Stimulated activated memory B cell treated with anti-CD40 and anti-IgM and Interleukin-4, amounts not matched to agents 10 μg/mL and 1 μg/mL and 100 μg/mL, for 72 hours (primary cell): ENCODE measurements at places on chromosomes 2 and 18.
A peak's percentile ranks its signal among the peaks of the same experiment; 100 is the strongest.

DNA sequence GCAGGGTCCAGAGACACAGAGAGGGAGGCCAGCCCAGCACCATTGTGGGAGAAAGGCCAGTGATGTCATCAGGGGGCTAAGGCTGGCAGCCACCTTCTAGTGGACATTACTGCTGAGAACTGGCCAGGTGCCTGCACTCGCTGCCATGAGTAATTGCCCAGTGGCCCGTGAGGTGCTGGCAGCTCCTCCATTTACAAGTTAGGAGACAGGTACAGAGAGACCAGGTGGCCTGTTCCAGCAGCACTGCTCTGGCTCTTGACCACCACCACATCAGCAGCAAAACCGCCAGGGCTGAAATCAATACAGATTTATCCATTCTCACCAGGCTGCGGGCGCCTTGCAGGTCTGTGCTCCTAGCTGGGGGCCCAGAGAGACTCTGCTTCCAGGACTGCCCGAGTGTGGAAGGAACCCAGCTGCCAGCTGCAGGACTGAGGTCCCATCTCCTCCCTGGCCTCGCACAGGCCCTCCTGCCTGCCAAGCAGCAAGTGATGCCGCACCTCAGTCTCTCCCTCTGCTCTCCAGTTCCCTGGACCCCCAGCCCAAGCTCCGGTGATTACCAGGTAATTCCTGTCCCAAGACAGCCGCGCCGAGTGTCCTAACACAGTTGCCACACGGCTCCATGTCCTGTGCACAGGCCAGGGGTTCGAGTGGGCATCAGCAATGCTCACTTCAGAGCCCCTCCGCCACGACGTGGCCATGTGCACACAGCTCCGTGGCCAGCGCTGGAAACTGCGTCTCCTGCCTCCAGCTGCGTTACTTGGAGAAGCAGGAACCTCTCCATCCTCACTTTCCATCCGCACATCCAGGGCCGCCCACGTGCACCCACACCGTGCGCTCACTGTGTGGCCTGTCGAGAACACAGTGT, 101.0 kb upstream of the CTDP1 start:
- H3K4me1 ChIP-seq: peaks cover 26% of the 10 kb centered on the region
- no peaks in the 10 kb centered on the region for H3K36me3 ChIP-seq
- H3K27ac ChIP-seq: peak overlapping the region; percentile 17
- H3K4me3 ChIP-seq: no peak overlapping the region
- no peak for ATAC-seq
- H3K27me3 ChIP-seq: no peaks in the 10 kb centered on the region

DNA sequence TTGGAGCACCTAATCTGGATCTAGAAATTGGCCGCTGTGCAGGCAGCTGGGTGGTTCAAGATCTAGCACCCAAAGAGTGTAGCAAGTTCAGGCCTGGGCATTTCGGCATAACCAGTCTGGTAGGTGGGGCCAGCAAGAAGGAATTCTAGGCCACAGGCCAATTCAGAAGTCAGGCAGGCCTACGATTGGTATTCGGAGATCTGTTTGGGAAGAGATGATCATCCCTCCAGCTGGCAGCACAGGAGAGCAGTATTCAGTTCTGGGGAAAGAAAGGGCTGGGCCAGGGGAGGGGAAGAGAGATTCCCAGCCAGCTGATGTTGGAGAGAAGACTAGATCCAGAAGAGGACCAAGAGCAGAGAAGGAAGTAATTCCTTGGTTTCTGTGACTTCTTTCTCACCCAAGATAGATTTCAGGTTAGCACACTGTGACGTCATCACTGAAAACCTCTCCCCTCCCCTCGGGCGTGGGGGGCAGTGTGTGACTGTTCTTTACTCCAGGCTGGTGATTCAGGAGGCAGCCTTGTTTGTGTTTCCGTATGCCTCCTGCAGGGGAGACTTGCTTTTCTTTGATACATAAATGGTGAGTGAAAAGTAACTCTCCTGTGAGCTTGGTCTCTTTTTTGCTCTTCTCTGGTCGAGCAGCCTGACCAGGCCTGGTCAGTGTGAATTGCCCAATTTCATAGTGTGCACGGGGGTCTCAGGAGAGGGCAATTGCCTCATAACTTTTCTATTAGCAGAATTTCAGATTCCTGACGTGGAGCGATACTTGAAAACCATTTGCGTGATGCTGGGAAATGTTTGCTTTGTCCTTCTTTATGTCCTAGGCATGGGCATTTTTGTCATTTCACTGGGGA, 61.1 kb downstream of the MEIS1 start:
- H3K4me3 ChIP-seq: no peak overlapping the region
- no peaks in the 10 kb centered on the region for H3K4me1 ChIP-seq
- H3K27me3 ChIP-seq: peaks cover 15% of the 10 kb centered on the region
- H3K27ac ChIP-seq: no peak overlapping the region

GRCh38 chr2:101809698-101810097, 112.2 kb downstream of the MAP4K4 start:
- H3K27me3 ChIP-seq: no peaks in the 10 kb centered on the region
- no peak overlapping the region for H3K27ac ChIP-seq
- H3K4me3 ChIP-seq: no peak overlapping the region
- peaks cover 72% of the 10 kb centered on the region for H3K4me1 ChIP-seq
- ATAC-seq: no peak

GRCh38 chr2:159185401-159186130, 100.9 kb downstream of the WDSUB1 start:
- no peak overlapping the region for H3K27ac ChIP-seq
- no peak overlapping the region for H3K4me3 ChIP-seq
- no peaks in the 10 kb centered on the region for H3K27me3 ChIP-seq
- peak; percentile 62 for ATAC-seq

- peaks cover 25% of the 10 kb centered on the region for H3K27me3 ChIP-seq
- H3K36me3 ChIP-seq: peaks cover 6% of the 10 kb centered on the region
- H3K27ac ChIP-seq: no peak overlapping the region
- no peak for ATAC-seq
- H3K4me1 ChIP-seq: peaks cover 7% of the 10 kb centered on the region
Measured at GRCh38 chr2:149132339-149132738, 93.8 kb downstream of the LYPD6B start.

- no peak overlapping the region for H3K4me3 ChIP-seq
- no peak overlapping the region for H3K27ac ChIP-seq
- H3K4me1 ChIP-seq: no peaks in the 10 kb centered on the region
- H3K27me3 ChIP-seq: peaks cover 9% of the 10 kb centered on the region
Measured at GRCh38 chr18:9449600-9450414, 25.5 kb upstream of the RALBP1 start.

- H3K4me1 ChIP-seq: peaks cover 22% of the 10 kb centered on the region
- no peak overlapping the region for H3K27ac ChIP-seq
- H3K27me3 ChIP-seq: peaks cover 57% of the 10 kb centered on the region
- ATAC-seq: no peak
- peaks cover 6% of the 10 kb centered on the region for H3K36me3 ChIP-seq
Measured at GRCh38 chr2:8674420-8675009, 7.3 kb upstream of the ID2 start.

GRCh38 chr2:21658907-21659477, 535.2 kb downstream of the TDRD15 start:
- ATAC-seq: no peak
- H3K4me1 ChIP-seq: no peaks in the 10 kb centered on the region
- H3K27me3 ChIP-seq: no peaks in the 10 kb centered on the region

DNA sequence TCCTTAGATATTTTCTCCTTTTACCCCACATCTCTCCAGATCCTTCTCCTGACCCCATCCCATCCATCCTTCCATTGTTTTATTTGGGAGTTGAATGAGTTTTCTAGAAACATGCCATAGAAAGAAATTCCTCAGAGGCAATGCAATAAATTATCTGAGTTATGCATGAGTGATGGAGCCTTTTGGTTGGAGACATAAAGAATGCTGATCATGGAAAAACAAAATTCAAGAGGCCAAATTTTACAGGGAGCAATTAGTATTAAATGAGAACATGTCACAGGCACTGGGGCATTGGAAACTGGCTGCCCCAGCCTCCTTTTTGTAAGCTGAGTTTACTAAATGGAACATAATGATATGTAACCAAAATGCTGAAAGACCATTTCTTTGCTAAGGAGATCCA, 74.2 kb upstream of the LCLAT1 start:
- ATAC-seq: no peak
- H3K27ac ChIP-seq: no peak overlapping the region
- H3K4me3 ChIP-seq: no peak overlapping the region
- H3K27me3 ChIP-seq: no peaks in the 10 kb centered on the region
- H3K36me3 ChIP-seq: no peaks in the 10 kb centered on the region

DNA sequence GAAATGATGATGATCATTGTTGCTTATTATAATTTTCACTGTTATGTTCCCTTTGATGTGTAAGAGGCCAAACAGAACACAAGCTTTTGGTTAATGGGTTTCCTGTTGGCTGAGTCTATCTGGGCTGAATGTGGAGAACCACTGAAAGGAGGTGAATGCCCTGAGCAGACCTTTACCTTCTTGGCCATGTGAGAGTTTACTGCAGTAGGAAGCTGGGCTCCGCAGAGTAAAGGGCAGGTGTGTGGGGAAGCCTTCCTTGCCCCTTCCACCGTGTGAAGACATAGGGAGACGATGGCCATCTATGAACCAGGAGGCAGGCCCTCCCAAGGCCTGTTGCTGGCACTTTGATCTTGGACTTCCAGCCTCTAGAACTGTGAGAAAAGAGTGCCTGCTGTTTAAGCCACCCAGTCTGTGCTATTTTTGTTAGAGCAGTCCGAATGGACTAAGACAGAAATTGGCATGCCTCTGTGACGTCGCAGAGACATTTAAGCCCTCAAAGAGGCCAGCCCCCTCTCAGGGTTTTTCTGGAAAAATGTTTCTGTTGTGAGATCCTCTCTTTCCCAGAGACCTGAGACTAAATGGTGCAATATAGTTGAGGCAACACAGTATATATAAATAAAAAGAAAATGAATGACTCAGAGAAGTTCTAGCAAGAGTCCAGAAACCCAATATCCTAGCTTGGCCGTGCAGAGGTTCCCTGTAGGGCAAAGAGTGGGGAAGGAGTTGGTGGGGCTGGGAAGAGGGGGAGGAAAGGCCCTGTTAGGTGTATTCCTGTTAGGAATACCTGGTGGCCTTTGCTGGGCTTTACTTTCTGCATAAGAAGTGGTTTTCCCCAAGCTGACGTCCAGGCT, 121.9 kb upstream of the LGALSL start:
- no peaks in the 10 kb centered on the region for H3K36me3 ChIP-seq
- H3K4me1 ChIP-seq: peaks cover 39% of the 10 kb centered on the region
- H3K27me3 ChIP-seq: no peaks in the 10 kb centered on the region
- no peak for ATAC-seq

- no peak overlapping the region for H3K4me3 ChIP-seq
- no peak overlapping the region for H3K27ac ChIP-seq
- no peaks in the 10 kb centered on the region for H3K27me3 ChIP-seq
- no peak for ATAC-seq
- peaks cover 58% of the 10 kb centered on the region for H3K36me3 ChIP-seq
Measured at GRCh38 chr2:43376523-43377198, 150.3 kb upstream of the ZFP36L2 start.

- no peak overlapping the region for H3K4me3 ChIP-seq
- no peaks in the 10 kb centered on the region for H3K36me3 ChIP-seq
- ATAC-seq: no peak
- H3K27me3 ChIP-seq: no peaks in the 10 kb centered on the region
Measured at GRCh38 chr18:70659036-70659925, 370.4 kb downstream of the SOCS6 start.

DNA sequence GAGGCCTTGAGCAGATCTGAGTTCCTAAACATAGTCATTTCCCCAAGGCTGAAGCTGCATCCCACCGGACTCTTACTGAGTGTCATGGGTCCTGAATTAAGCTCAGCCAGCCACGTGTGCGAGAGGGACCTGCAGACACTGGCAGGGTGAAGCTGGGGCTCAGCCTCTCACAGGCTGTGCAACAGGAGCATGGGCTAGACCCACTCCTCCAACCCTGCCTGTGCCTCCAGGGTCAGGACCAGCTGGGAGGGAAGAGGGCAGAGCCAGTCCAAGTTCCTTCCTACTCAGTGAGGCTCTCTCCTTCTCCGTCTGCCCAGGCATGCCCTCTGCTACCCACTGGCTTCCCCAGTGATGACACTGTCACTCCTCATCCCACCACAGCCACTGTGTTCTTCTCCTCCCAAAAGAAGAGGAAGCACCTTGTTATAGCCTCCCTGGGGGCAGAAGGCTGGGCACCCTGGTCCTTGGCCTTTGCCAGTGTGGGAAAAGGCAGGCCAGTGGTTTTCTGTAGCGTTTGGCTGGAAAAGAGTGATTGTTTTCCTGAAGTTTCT, 78.9 kb downstream of the KCNF1 start:
- H3K27ac ChIP-seq: no peak overlapping the region
- H3K4me3 ChIP-seq: no peak overlapping the region
- ATAC-seq: no peak
- peaks cover 10% of the 10 kb centered on the region for H3K27me3 ChIP-seq
- H3K4me1 ChIP-seq: no peaks in the 10 kb centered on the region

DNA sequence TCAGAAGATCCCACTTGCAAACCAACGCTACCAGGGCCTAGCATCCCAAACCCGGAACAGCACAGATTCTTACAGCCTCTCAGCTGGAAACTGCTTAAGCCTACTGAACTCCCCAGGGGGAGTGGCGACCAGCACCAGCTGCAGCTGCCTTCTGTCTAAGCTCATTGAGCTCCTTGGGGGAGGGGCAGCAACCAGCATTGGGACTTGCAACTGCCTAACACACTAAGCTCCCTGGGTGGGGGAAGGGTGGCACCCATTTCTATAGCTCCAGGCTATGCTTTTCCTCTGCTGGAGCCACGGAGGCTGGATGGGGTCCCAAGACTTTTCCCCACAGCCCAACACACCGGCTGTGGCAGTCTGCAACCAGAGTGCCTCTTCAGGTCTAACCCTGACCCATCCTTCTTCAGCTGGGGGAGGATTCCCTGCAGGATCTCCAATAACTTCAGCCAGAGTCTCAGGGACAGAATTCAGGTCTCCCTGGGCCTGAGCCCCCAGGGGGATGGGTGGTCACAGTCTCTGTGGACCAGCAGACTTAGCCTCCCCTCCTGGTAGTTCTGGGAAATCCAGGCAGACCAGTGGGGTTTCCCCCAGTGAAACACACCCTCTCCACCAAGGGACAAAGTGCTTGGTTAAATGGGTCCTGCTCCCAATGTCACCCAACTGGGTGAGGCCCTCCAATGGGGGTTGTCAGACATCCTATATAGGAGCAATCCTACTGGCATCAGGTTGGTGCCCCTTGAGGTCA, 45.9 kb upstream of the ITGA4 start:
- ATAC-seq: peak; percentile 98
- H3K4me1 ChIP-seq: peaks cover 73% of the 10 kb centered on the region
- H3K4me3 ChIP-seq: no peak overlapping the region
- H3K27me3 ChIP-seq: no peaks in the 10 kb centered on the region
